ENCODE measurements at places on chromosomes 5 and 9.

DNA sequence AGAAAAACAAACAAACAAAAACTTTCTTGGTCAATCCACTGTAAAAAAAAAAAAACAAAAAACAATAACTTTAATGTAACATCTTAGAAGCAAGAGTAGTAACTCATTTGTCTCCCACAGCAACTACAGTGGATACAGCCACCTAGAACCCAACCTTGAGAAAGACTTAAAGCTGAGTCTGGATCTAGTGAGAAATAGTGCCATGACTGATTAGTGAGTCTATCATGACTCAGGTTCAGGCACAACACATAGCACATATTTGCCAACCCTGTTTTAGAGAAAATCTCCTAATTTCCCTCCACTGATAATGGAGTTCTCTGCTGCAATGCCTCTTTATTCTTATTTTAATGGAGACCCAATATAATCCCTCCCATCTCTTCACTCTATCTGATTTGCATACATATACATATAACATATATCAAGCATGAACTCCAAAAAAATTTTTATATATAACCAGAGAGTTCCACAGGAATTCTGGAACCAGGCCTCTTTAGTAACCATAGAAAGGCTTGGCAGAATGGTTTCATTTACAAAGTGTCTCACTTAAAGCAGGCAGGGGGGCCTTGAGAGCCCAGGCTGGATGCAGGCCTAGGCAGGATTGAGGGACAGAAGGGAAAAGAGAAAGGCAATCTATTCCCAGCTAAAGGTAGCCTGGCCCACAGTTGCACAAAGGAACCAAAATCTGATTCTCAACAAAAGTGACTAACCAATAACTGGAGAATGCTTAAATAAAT lies 11.9 kb upstream of the NR4A3 start:
- no peak for DNase-seq

GRCh38 chr5:43008363-43009153 lies 31.6 kb downstream of the ANXA2R start:
- peak; percentile 98 for DNase-seq

GRCh38 chr5:133118741-133119140 lies 66.9 kb downstream of the HSPA4 start:
- DNase-seq = no peak

- DNase-seq = no peak
Observed at GRCh38 chr9:120918931-120919842, 7.4 kb downstream of the TRAF1 start.

DNA sequence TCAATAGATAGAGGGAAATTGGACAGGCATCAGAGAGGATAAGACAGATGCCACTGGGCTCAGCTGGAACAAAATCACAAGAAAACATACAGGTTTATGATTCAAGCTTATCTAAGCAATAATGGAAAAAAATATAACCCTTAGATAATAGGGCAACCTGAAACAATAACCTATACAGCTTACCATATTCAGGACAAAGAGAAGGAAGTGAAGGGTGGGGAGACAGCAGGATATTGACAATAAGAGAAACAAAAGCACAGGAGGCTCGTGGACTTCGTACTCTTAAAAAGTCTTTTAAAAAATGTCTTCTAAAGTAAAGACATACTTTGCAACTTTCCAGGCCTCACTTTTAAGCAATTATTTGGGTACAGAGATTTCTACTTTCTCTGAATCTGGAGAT lies 225.3 kb downstream of the NTRK2 start:
- DNase-seq = no peak

DNA sequence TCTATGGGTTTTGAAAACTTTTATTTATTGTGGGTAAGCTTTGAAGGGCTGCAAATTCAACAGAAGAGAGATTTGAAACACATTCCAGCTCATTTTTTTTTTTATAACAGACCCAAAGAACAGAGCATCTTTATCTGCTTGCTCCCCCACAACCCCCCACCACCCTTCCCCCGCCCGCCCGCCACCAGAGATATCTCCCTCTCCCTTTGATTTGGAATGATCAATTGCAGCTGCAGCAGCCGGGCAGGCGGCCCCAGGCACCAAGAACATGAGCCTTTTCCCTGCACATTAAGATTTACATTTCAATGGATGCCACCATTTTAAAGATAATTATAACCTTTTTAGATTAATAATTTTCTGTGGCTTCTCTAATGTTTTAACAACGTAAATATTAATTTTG lies 510.9 kb downstream of the ZNF608 start:
- DNase-seq = no peak

DNA sequence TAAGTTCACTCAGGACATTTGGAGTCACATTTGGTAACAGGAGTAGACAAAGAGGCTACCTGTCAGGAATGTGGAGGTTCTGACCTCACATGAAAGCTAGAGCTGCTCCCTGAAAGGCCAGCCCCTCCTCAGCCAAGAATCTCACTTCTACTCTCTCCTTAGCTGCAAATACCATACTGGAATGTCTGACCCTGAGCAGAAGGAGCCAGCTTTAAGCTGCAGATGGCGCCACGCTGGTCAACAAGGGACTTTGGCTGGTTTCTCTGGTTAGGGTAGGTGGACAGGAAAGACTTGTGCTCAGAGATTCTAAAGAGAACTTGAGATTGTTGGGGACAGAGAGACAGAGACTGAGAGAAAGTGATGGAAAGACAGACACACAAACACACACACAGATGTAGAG lies 21.9 kb downstream of the ASTN2 start:
- DNase-seq = no peak
